ENCODE measurements at places on chromosomes 4 and X.

GRCh38 chrX:120120223-120120622 is 4.5 kb upstream of the RHOXF1 start:
- H3K36me3 ChIP-seq, result no peaks in the 10 kb centered on the region
- H3K4me3 ChIP-seq, result no peak overlapping the region
- DNase-seq, result no peak

GRCh38 chr4:75180790-75181776 is 248.2 kb downstream of the PARM1 start:
- no peaks in the 10 kb centered on the region for H3K36me3 ChIP-seq
- no peaks in the 10 kb centered on the region for H3K27me3 ChIP-seq
- no peaks in the 10 kb centered on the region for H3K4me1 ChIP-seq
- H3K4me3 ChIP-seq, result no peak overlapping the region
- no peak overlapping the region for H3K27ac ChIP-seq

DNA sequence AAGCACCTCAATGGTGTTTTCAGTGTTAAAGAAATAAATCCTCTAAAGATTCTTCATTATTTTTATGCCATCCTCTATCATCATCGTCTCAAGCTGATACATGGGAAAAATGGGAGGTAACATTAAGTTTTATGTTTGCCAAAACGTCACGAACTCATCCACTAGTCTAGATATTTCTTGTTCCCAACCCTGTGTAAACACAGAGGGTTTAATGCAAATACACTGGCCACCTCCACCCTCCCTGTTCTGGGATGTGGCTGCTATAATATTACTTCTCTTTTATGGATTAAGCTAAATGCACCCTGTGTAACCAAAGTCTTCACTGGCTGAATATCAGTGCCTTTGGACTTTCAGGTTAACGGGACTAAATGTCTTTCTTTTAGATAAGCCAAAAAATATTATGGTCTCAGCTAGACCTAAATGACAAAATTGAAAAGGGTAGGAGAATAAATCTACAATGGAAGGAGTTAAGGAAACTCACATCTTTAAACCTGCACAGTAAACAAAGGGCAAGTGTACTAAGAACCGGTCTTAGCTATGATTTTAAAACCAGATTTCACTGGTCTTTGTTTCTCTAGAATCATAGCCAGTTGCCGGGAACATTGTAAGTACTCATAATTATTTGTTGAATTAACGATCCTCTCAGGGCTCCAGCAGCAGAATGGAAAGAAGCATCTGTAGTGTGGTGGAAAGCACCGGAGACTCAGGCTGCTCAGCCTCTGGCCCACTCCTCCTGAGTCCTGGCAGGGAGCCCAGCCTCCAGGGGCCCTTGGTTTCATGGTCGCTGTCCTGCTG is 103.5 kb upstream of the NOCT start:
- no peaks in the 10 kb centered on the region for H3K36me3 ChIP-seq
- no peaks in the 10 kb centered on the region for H3K4me1 ChIP-seq
- H3K27me3 ChIP-seq, result peaks cover 17% of the 10 kb centered on the region

GRCh38 chrX:44435047-44435446 is 91.6 kb upstream of the EFHC2 start:
- H3K4me3 ChIP-seq, result no peak overlapping the region
- no peak for DNase-seq
- H3K27me3 ChIP-seq, result peaks cover 5% of the 10 kb centered on the region
- no peak overlapping the region for H3K27ac ChIP-seq
- H3K36me3 ChIP-seq, result no peaks in the 10 kb centered on the region
- H3K4me1 ChIP-seq, result no peaks in the 10 kb centered on the region

DNA sequence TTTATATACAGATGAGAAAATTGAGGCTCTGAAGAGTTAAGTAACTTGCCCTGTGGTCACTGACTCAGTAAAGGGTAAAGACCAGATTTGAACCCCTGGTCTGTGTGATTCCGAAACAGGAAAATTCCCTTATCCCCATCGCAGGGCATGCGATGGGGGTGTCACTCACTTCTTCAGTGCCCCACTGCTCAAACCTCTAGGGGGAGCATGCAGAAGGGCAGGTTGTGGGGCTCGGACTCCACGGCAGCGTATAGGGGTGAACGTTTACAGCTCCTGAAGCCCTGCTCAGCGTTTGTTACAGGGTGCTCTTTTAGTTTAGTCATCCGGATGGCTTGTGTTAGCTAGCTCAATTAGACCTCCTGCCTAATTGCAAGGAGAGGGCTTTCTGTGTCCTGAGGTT is 3.7 kb upstream of the EXOC1 start:
- H3K27ac ChIP-seq, result no peak overlapping the region
- peaks cover 5% of the 10 kb centered on the region for H3K36me3 ChIP-seq
- H3K4me1 ChIP-seq, result peaks cover 23% of the 10 kb centered on the region
- DNase-seq, result no peak

DNA sequence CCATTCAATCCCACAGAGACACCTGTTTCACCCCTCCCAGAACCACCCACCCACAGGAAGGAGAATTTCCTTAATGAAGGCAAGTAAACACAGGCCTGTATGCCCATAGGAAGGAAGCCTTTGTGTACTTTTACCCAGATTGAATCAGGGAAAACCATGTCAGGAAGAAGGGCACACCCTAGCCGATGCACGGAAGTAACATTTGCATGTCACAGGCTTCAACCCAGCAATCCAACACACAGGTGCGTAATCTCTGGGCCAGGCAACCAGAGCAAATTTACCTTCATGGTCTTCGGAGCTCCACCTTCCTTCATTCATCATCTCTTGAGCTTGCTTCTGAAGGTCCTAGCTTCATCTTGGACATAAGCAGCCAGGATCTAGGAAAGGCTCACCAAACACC is 206.3 kb downstream of the SHROOM3 start:
- H3K27ac ChIP-seq, result no peak overlapping the region
- no peaks in the 10 kb centered on the region for H3K36me3 ChIP-seq
- no peak overlapping the region for H3K4me3 ChIP-seq
- H3K27me3 ChIP-seq, result peaks cover 69% of the 10 kb centered on the region
- H3K4me1 ChIP-seq, result no peaks in the 10 kb centered on the region

DNA sequence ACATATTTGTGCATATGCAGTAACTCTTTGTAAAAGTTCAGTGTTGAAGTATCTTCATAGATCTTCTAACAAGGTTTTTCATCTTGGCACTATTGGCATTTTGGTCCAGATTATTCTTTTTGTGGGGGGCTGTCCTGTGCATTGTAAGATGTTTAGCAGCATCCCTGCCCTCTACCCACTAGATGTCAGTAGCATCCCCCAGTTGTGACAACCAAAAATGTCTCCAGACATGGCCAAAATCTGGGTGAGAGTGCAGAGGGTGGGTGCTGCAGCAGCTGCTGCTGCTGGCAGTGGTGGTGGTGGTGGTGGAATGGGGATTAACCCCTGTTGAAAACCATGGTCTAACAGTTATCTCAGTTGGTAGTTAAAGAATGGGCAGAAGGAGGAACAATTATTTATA is 370.0 kb downstream of the GPAT3 start:
- no peak overlapping the region for H3K27ac ChIP-seq
- H3K27me3 ChIP-seq, result peaks cover 8% of the 10 kb centered on the region
- H3K36me3 ChIP-seq, result no peaks in the 10 kb centered on the region
- H3K4me1 ChIP-seq, result no peaks in the 10 kb centered on the region
- H3K4me3 ChIP-seq, result no peak overlapping the region
